GM23338 (cell line): ENCODE measurements at places on chromosomes 12 and 14. TPM values are rescaled to one million over a fixed set of nuclear protein-coding genes. Genes with fewer than 3 reads are reported as not detected.

PMCH gene
- total RNA-seq = not detected in 2 replicates

TESPA1 gene
- not detected in 2 replicates for total RNA-seq

SLC5A8 gene
- 0.10 and 0.35 TPM in 2 replicates for total RNA-seq

OTOGL gene
- total RNA-seq = 0.35 and 0.66 TPM in 2 replicates

HOXC6 gene
- total RNA-seq = not detected in 2 replicates

DACT1 gene
- 23.6 and 26.6 TPM in 2 replicates for total RNA-seq

SYNE3 gene
- under 0.01 and 0.03 TPM in 2 replicates for total RNA-seq

GRCh38 chr12:22981711-22982110, 356.7 kb downstream of the ETNK1 start:
- DNase-seq = peak; percentile 27

RPL6 gene
- total RNA-seq = 1,413 and 1,678 TPM in 2 replicates

TEX52 gene
- not detected in 2 replicates for total RNA-seq

- DNase-seq = peak; percentile 78
These were observed 20.3 kb downstream of the PRICKLE1 start for GRCh38 chr12:42568952-42569915.

- no peak for DNase-seq
These were observed 44.5 kb upstream of the ESRRB start for GRCh38 chr14:76331328-76332011.

GRCh38 chr14:74618078-74618952, 6.3 kb upstream of the LTBP2 start:
- no peak for DNase-seq

DPPA3 gene
- total RNA-seq = 2.8 and 4.6 TPM in 2 replicates
